Nasal cavity respiratory epithelium epithelial cell of viscerocranial mucosa (primary cell): ENCODE measurements at places on chromosomes 16 and 17. TPM values are rescaled to one million over a fixed set of nuclear protein-coding genes. Genes with fewer than 3 reads are reported as not detected.

Gene PIMREG
- 0.21 and 0.34 TPM in 2 replicates for total RNA-seq

Gene SYNGR3
- total RNA-seq: 1.1 and 4.4 TPM in 2 replicates

Gene FN3K
- 3.1 and 13.8 TPM in 2 replicates for total RNA-seq

Gene ZPBP2
- not detected in 2 replicates for total RNA-seq

Gene KRTAP3-2
- not detected in 2 replicates for total RNA-seq

Gene IGFBP4
- total RNA-seq: 18.5 and 24.3 TPM in 2 replicates

Gene EVI2B
- under 0.01 TPM in 1 of 2 replicates, not detected in the other for total RNA-seq

Gene THRA
- total RNA-seq: 4.4 and 16.2 TPM in 2 replicates

Gene ITGA2B
- under 0.01 and 0.07 TPM in 2 replicates for total RNA-seq

Gene KRTAP16-1
- not detected in 2 replicates for total RNA-seq
